ENCODE measurements at places on chromosomes 1 and 21.
A peak's percentile ranks its signal among the peaks of the same experiment; 100 is the strongest.

DNA sequence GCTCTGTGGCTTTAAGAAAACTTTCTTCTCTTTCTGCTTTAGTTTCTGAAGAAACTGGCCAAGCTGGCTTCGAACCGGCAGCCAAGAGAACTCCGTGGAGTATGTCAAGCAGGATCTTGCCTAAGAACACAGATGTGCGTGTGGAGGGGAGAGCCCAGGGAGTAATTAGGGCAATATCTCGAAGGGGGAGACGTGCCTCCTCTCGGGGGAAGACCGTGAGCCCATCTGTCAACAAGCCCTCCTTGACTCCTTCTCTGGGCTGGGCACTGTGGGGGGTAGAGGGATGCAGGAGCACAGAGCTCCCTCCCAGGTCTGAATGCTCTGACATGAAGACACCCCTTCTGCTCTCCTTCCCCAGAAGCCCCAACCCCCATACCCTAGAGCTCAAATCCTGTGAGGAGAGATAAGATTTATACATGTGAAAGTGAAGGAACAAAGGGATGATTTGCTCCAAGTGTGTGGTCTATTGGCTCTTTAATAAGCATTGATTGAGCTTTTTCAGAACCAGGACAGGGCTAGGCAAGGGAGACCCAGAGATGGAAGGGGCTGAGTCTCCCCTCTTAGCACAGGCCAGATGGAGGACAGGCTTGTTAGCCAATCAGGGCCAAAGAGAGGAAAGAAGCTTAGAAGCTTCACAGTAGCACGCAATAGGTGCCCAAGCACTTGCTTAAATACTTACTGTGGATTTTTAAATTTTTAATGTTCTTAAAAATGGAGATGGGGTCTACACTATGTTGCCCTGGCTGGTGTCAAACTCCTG, 37.5 kb downstream of the EDN2 start:
- DNase-seq: no peak

DNA sequence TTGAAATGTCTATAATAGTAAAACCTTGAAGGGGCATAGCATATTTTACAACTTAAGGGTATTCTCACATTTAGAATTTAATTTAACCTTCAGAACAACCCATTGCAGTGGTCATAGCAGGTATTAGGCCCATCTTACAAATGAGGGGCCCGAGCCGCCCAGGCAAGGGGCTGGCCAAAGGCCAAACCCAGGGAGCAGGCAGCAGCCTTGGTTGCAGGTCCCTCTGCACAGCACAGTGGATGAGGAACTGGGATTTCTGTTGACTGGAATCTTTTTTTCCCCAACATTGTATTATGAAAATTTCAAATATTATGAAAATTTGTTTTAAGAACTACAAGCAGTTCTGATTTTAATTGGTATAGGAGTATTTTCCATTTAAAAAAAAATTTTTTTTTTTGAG, 33.2 kb downstream of the CCSAP start:
- DNase-seq: no peak

DNA sequence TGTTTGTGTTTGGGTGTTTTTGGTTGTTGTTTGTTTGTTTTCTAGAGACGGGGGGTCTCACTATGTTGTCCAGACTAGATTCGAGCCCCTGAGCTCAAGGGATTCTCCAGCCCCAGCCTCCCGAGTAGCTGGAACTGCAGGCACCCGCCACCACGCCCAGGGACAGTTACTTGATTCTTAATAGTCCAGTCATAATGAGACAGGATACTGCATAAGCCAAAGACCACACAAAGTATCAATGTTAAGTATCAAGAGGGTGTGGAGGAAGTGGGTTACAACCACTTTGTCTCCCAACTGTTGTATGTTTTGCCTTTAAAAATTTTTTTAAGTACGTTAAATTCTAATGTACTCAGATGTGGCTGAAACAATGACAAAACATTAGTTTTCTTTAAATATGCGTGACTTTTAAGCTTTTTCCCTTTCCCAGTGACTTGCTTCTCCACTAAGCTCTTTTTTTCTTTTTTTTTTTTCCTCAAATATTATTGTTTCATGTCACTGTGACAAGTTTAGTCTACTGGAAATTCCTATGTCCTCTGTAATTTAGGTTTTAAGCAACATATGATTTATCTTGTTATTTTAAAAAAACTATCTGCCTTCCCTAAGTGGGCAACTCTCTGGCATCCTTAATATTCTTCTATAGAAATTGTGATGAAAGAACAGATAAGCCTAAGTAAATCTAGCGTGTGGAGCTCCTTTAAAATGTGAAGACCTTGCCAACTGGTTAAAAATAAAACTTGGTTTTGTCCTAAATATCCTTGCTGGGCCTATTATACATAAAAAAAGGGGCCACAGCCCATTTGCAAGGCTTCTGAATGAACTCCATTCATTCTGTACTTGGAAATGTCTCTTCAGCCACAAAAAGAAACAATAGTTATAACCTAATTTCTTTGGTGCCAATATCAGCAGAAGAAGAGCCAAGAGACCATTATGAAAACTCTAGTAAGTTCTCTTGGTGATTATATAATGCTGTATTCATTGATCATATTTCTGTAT, 56.2 kb upstream of the DPH5 start:
- DNase-seq: peak; percentile 55

DNA sequence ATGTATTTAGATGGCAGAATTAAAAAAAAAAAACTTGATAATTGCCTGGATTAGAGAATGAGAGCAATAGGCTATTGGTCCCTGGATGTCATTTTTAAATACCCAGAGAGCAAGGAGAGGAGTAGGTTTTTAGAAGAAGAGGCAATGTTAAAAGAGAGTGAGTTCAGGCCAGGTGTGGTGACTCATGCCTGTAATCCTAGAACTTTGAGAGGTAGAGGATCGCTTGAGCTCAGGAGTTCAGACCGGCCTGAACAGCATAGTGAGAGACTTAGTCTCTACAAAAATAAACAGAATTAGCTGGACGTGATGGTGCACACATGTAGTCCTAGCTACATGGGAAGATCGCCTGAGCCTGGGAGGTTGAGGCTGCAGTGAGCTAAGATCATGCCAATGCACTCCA, 15.9 kb upstream of the MUTYH start:
- no peak for DNase-seq

- peak; percentile 66 for DNase-seq
These were observed 41.7 kb downstream of the PRKCZ start for GRCh38 chr1:2091611-2092604.

- no peak for DNase-seq
These were observed 53.5 kb upstream of the TIAM1 start for GRCh38 chr21:31397515-31397926.

- peak; percentile 33 for DNase-seq
These were observed 808 bp downstream of the MAP3K21 start for GRCh38 chr1:233328142-233328921.
